ENCODE measurements at places on chromosomes 5 and 9.

DNA sequence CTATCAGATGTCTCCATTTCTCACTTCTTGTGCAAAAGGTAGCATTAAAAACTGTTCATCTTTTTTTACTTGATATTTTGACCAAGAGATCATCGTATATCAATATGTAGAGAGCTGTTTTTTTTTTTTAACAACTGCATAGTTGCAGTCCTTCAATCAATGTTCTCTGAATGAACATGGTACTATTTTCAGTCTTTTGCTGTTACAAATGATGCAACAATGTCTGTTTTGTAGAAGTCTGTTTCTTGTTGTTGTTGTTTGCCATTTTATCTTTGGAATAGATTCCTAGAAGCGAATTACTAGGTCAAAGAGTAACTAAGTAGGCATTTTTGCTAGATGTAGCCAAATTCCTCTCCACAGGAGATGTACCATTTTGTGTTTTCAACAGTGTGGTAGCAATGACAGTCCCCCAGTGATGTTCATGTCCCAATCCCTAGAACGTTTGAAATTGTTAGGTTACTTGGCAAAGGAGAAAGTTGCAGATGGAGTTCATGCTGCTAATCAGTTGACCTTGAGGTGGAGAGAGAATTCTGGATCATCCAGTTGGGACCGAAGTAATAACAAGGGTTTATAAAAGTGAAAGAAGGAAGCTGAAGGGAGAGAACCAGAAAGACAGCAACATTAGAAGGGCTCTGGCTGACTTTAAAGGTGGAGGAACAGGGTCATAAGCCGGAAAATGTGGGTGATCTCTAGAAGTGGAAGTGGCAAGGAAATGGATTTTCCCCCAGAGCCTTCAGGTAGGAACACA, 6.3 kb downstream of the MTREX start:
- DNase-seq: no peak

- peak; percentile 48 for DNase-seq
These were observed 146.5 kb downstream of the FANCC start for GRCh38 chr9:95171001-95171400.

DNA sequence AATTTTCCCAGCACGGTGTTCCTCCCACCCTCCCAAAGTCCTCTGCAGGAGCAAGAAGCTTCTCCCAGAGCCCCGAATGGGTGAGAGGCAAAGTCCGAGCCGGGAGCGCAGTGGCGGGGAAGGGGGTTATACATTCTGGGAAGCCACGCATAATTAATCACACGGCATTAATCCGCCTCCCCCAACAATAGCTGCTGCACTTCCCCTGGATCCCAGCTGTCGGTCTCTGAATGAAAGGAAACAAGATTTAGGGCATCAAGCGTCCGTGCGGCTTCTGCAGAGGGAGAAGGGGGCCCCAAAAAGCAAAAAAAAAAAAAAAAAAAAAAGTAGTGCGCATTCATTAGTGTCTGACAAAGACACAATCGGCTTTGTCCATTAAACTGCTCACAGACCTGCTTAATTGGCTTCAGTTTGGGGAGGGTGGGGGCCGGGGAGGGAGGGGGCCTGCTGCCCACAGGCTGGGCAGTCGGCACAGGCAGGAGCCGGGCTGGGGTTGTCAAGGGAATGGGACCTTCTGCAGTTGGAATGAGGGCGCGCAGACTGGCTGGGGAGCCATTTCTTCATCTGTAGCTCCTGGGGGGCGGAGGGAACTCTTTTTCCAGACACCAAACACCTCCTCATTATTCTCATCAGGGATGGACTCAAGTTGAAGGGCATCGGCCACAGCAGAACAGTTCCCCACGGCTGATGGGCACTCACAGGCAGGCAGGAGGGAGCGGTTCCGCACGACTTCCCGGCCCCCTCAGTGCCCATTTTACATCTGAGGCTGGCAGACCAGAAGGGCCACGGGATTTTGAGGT, 3.4 kb downstream of the NOTCH1 start:
- no peak for DNase-seq

- no peak for DNase-seq
These were observed 601.1 kb downstream of the IRX1 start for GRCh38 chr5:4196744-4197143.
